ENCODE measurements at places on chromosomes 7 and 10.

GRCh38 chr7:101626069-101626671 lies 2.9 kb downstream of the MYL10 start:
- DNase-seq: no peak

DNA sequence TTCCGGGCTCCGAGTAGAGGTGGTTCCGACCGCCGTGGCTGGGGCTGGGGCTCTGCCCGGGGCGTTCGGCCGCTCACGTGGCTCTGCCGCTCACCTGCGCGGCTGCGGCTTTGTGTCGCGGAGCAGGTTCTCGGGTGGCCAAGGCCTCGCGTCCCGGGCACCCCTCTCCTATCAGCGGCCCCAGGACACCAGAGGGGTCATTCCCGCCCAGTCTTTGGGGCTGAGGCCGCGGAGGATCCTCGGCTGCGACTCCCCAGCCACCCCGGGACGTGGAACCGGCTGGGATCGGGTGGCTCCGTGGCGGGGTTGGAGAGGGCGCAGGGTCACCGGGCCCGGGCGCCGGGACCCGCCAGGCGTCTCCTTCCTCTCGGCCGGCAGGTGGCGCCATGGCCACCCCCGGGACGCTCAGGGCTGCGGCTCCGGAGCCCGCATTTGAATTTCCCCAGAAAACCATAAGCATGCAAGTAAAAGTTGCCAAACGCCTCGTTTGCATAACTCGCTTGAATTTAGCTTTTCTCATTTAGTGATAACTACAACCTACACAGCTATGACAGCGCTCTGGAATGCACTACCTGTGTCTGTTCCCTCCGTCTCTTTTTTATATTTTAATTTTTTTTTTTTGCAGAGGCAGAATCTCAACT lies 1.2 kb downstream of the COL26A1 start:
- DNase-seq: peak; percentile 50

GRCh38 chr7:15685358-15686294 lies 857 bp downstream of the MEOX2 start:
- DNase-seq: no peak

- no peak for DNase-seq
Measured at GRCh38 chr7:31267486-31267885, 73.0 kb downstream of the NEUROD6 start.

DNA sequence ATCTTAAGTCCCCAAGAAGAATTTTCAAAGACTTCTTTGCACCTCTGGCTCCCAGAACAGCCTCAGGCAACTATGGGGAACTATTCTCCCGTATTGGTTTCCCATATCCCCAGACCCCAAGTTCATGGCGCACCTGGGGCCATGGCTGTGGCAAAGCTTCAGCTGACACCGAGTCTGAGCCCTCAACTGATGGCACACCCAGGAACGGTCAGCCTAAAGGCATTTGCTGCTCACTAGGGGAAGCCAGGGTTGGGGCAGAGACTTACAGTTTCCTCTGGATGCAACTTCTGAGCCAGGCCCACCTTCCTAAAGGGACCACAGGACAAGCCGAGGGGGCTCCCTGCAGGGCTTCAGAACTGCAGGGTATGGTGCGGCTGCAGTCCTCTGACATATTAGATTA lies 13.7 kb upstream of the CPA1 start:
- no peak for DNase-seq

DNA sequence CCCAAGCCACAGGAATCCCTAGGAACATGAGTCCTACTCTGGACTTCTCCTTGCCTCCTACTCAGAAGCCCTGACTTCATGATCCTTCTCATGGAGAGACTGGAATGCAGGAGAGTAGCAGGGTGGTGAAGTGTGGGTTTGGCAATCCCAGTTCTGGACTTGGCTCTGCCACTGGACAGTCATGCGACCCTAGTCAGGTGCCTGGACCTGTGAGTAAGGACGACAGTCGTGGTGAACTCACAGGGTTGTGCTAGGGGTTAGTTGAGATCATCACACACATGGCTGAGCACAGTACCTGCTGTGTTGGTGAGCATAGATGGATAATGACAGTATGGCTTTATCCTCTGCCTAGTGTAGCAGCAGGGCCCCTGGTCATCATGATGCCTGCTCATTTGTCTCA lies 117.9 kb downstream of the LRRC18 start:
- DNase-seq: no peak

DNA sequence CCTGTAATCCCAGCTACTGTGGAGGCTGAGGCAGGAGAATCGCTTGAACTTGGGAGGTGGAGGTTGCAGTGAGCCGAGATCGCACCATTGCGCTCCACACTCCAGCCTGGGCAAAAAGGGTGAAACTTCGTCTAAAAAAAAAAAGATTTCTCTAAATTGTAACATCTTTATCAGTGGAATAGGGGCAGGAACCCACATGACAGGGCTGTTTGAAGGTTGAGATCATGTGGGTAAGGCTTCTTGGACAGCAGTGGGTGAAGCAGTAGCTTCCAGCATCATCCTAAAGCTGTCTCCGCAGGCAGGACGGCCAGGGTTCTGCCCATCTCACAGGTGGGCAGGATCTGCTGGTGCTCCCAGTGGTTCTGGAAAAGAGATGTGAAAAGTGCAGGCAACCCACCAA lies 37.9 kb upstream of the SEPHS1 start:
- DNase-seq: no peak

DNA sequence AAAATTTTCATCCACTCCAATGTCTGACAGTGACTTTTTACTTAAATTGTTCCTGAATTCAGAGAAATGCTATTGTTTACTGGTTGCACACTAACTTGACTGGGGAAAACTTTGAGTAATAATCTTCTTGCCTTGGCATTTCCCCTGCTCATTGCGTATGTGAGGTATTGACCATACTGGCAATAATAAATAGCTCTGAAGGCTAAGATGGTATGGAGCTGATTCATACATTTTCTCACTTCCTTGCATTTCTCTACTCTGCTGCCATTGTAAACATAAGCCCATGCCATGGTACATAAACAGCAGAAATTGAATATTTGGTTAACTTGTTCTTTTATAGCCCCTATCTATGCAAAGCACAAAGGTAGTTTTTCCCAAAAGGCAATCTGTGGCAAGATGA lies 290.0 kb downstream of the RNLS start:
- no peak for DNase-seq

DNA sequence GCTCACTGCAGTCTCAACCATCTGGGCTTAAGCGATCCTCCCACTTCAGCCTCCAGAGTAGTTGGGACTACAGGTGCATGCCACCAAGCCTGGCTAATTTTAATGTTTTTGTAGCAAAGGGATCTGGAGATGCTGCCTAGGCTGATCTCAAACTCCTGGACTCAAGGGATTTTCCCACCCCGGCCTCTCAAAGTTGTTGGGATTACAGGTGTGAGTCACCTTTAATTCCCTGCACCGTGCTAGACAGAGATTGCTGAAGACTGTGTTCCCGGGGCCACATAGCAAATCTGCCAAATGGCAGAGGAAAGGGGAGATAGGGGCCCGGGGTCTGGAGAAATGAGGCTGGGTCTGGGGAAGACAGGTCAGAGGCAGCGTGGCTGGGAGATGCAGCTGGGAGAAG lies 20.6 kb upstream of the PSMG3 start:
- no peak for DNase-seq

DNA sequence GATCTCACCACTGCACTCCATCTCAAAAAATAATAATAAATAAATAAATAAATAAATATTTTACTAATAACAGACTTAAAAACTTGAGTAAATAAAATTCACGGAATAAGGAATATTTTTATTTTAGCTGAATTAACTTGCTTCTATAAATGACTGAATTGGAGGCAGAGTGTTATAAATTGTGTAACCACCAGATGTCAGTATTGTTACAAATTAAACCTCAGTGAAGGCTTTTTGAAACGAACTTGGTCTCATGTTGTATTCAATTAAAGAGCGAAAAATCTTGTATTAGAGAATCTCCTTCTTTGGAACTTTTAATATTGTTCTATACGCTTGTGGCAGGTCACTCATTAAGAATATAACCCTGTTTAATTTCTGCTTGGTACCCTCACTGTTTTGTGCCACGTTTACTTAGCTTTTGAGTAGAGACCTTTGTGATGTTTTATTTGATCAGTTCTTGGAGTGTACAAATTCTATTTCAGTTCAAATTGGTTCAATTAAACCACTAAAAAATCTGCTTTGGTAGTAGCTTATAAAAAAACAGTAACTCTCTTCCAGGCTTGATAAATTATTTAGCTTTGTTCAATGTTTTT lies 45.6 kb upstream of the SCIN start:
- no peak for DNase-seq

- DNase-seq: no peak
Measured at GRCh38 chr10:114393482-114393881, 10.8 kb downstream of the AFAP1L2 start.

DNA sequence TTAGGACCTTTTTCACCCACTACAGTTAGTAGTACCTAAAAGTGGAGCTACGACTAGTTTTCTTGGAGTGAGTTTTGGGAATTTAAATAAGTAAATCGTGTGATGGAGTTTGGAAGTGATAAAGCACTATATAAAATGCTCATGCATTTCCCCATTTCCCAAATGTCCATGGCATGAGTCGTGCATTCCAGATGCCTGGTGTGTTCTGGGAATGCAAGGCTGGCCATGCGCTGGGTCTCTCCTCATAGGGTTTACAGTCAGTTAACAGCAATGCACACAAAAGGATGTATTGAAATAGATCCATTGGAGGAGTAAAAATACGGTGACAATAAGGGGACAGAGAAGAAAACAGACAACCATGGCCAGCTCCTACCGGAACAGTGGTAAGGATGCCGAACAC lies 149.8 kb downstream of the DPP6 start:
- no peak for DNase-seq

DNA sequence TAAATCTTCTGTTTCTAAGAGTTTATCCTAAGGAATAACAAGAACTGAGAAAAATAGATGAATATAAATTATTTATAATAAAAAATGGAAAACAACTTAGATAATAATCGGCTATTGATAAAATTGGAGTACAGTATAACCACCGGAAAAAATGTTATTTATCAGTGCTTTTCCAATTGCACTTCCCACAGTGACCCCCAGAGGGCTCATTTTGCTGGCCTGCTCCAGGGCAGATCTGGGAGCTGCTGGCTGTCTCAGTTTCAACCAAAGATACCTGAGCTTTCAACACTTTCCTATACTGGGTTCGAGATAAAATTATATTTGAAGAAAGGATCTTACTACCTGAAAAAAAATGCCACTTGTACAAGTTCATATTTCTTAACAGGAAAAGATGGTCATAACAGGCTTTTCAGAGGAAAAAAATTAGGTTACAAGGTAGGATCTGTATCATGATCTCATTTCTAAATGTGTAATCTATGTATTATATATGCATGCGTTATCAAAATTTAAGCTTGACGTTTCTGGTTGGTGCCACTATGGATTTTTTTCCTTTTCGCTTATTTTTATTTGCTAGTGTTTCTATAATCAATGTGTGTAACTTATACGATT lies 165.7 kb downstream of the NPSR1 start:
- peak; percentile 23 for DNase-seq

- DNase-seq: no peak
Measured at GRCh38 chr10:101493249-101493648, 94.8 kb downstream of the POLL start.

GRCh38 chr7:69502358-69502757 lies 95.9 kb upstream of the AUTS2 start:
- DNase-seq: no peak

DNA sequence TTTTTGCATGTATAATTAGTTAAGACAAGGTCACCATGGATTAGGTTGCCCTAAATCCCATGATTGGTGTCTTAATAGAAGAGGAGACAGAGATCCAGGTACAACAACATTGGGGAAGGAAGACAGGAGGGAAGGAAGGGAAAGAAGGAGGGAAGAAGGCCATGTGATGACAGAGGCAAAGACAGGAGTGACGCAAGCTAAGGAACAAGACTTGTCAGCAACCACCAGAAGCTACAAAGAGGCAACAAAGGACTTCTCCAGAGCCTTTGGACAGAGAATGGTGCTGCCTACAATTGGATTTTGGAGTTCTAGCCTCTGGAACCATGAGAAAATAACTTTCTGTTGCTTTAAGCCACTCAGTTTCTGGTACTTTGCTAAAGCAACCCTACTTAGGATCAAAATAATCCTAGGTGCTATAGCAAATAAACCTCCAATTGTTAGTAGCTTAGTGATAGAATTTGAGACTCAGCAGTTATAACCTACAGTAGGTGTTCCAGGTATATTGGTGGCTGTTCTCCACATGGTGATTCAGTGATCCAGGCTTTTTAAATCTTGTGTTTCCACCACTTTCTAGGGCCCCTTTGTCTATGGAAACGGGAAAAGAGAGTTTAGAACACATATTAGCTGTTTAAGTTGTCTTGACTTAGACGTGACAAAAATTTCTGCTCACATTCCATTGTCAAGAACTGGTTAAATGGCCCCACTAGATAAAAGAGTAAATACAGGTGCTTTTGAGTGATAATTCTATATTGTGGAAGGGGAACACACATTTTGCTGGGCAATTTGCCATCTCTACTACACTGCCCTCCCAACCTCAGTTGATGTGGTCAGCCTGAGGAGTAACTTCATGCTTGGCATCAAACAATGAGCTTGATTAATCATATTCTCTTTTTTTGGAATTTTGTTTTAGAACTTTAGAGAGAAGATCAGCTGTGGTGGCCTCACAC lies 70.5 kb upstream of the SP4 start:
- DNase-seq: no peak

DNA sequence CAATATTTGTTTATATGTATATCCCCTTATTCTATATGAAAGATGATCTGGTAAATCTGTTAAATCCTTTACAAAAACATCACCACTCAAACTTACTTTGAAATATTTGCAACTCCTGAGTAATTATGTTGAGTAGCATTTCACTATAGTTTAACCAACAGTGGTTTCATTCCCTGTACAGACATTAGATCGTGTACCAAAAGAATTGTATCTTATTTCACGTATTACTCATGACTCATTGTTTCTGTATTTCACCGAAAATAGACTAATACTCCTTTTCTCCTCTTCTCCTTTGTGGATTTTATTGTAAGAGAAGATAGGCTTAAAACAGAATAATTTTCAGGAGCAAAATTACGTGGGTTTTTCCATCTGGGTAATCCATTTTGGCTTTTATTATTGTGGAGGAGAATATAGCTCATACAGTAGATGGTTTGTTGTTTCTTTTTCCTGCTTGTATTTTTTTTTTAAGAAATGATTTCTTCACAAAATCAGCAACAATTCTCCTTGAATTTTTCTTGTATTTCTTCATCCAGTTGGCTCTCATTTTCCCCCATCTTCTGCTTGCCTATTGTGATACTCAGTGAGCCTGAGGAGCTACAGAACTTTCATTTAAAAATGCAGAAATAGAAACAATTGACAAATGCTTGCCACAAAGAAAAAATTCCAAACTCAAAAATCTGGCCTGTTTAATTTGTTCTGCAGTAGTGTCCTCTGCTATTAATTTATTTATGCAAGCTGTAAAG lies 90.6 kb upstream of the OIT3 start:
- no peak for DNase-seq

GRCh38 chr7:1425292-1426136 lies 33.8 kb downstream of the MICALL2 start:
- no peak for DNase-seq

Measured in activated T-helper 1 cell treated with anti-CD3 and anti-CD28 coated beads, Interleukin-2, amount 50 U/mL, for 16 hours (primary cell).